ENCODE measurements at places on chromosomes 3 and 15. TPM values are rescaled to one million over a fixed set of nuclear protein-coding genes. Genes with fewer than 3 reads are reported as not detected.

Gene CERS3
- total RNA-seq: not detected

Gene HHATL
- not detected for total RNA-seq

Gene EFHB
- total RNA-seq: not detected

Gene TMEM212
- total RNA-seq: not detected
